ENCODE measurements at places on chromosomes 12 and 14.

DNA sequence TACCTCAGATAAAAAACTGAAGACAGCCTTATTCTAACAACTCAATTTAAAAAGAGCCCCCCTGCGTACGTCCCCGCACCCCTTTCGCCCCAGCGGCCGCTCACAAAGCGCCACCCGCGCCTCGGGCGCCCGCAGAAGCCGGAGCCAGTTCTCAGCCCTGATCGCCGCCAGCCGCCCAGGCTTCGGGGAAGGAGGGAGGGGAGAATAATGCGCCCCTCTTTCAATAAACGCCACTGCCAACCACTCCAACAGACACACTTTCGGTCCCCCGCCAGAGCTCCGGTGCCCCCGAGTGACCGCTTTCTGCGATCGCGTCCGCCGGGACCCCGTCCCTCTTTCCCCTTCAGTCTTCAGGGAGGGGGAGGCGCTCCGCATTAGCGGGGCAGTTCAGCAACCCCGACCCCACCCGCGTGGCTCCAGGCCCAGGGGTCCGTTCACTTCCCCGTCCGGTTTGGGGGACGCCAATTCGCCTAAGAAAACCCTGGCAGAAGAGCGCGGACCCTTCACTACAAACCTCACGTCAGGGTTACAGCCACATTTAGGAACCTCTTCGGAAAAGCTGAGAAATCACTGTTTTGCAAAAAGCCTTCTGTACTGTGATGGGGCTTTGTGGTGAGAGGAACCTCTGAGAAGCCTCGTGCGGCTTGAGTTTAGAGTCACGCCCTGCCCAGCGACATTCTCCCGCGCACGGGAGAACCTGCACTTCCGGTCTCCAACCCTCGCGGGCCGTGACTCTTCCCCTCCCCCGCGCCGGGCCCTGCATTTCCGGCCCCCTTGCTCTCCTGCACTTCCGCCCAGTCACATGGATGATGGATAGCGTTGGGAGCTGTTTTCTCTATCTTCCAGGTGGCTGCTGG is 18.7 kb downstream of the FOXG1 start:
- no peak for DNase-seq

DNA sequence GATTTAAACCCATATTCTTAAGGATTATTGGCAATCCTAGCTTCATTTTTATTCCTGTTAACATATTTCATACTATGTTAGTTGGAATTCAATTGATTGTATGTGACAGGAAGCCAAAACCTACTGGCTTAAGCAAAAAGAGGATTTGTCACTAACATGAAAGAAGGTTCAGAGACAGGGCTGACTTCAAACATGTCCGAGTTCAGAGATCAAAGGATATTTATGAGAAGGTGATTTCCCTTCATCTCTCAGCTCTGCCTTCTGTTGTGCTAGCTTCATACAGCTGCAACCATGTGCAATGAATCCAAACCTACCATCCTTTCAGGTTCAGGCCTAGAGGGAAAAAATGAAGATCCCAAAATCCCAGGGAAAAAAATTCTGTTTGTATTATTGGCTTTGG is 349.7 kb downstream of the ATP23 start:
- no peak for DNase-seq

DNA sequence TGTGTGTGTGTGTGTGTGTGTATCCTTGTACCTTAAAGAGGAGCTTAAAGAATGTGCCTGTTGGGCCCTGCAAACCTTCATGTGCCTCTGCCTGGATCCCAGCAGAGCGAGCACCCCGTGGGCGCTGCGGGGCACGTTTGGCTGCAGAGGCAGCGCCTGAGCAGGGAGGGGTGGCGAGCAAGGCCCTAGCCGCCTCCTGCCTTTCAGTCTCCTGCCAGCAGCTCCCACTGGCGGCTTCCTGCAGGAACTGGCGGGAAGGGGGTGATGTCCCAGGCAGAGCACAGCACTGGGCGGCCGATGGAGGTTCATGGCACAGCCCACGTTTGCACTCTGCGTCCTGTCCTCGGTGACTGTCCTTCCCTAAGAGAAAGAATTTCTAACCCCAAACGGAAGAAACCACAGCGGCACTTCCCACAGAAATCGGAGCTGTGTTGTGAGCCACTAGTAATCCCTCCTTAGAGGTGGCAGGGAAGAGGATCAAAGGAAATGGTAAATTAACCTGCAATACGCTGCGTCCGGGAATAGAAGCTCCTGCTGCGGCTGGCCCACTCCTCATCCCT is 19.8 kb downstream of the ZBTB42 start:
- no peak for DNase-seq

GRCh38 chr12:9388379-9388778 is 180.2 kb upstream of the PZP start:
- no peak for DNase-seq

- DNase-seq = peak; percentile 28
These were observed 17.4 kb upstream of the LYZ start for GRCh38 chr12:69330475-69331473.

Measured in stimulated activated CD4-positive, alpha-beta T cell treated with anti-CD3 and anti-CD28 coated beads, TNF-alpha, amount 100 ng/mL, for 4 hours (primary cell).